ENCODE measurements at places on chromosomes 6 and 20.

- DNase-seq = no peak
Measured at GRCh38 chr20:41573955-41574354, 44.2 kb downstream of the CHD6 start.

GRCh38 chr6:19873031-19873430 is 35.9 kb downstream of the ID4 start:
- DNase-seq = no peak

DNA sequence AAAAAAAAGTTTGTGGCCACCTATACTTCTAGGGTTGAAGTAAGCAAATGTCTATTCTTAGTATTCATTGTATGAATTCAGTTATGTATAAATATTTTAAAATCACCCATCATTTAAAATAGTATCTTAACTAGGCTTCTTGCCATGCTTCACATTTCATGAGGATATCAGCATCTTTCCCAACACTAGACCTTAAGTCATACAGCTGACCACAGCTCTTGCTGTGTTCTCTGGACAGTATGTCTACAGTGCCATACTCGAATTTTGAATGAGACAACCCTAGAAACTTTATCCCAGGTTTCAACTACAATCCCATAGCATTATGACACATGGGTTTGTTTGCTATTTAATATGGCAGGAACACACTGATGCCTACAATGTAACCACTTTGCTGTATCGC is 5.2 kb downstream of the TXNDC5 start:
- DNase-seq = no peak

- no peak for DNase-seq
Measured at GRCh38 chr20:3839328-3839727, 7.3 kb upstream of the MAVS start.

DNA sequence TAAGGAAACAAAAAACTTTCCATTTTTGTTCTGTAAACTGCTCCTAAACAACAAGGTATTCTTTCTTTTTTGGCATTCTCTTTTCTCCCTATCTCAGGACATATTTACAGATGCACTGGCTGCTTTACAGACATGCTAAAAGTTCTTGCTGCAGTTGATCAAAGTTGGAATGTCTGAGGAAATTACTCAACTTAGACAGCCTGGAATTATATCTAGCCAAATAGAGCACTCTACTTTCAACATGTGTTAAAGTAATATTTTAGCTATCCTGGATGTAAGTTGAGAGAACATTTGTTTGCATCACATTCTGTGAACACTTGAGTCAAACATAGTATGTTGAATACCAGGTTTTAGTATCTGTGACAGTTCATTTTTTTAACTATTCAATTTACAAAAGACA is 24.8 kb downstream of the TASP1 start:
- DNase-seq = no peak
